ENCODE measurements at places on chromosomes 2 and 18.

GRCh38 chr2:106306387-106306786 is 112.3 kb upstream of the UXS1 start:
- DNase-seq = no peak

DNA sequence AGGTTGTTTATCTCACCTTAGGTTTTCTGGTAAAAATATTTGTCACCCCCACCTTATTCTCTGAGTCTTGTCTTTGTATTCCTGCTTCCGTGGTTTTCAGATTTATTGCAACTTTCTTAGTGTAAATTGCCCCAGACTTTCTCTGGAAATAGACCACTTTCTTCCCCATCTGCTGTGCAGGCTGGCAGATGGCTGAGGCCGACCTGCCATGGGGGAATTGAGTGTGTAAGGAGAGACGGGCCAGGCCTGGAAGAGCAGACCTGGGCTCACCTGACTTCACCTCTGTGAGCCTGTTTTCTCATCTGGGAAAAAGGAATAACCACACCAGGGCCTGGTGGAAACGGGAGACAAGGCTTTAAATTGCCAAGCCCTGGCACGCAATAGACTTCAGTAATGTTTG is 44.9 kb downstream of the ACKR3 start:
- no peak for DNase-seq

- DNase-seq = peak; percentile 64
Observed at GRCh38 chr18:74731097-74731496, 133.4 kb downstream of the ZNF407 start.

DNA sequence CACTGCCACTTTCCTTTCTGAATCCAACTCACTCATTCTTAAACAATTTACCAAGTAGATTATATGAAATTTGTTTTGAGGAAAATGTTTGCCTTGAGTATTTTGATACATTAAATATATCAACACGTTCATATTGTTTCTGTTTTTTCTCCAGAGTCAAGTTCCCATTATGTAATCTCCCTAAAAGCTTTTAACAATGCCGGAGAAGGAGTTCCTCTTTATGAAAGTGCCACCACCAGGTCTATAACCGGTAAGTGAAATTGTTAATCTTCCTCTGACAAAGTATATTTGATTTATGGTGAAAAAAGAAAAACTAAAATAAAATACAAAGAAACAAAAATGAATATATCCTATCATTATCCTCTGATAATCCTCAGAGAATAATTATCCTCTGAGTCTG is 838.6 kb downstream of the MBD2 start:
- DNase-seq = no peak

Data from astrocyte of the hippocampus (primary cell).